Fibroblast of the aortic adventitia (primary cell): ENCODE measurements at places on chromosomes 5 and 9. TPM values are rescaled to one million over a fixed set of nuclear protein-coding genes. Genes with fewer than 3 reads are reported as not detected.
A peak's percentile ranks its signal among the peaks of the same experiment; 100 is the strongest.

Gene PTPN3
- total RNA-seq, result 0.99 and 2.0 TPM in 2 replicates

Gene CDH18
- total RNA-seq, result 2.2 and 16.6 TPM in 2 replicates

Gene CDKN2B-AS1
- total RNA-seq, result 6.4 and 12.9 TPM in 2 replicates

Gene INSYN2B
- total RNA-seq, result 7.8 and 19.7 TPM in 2 replicates

Gene LOX
- total RNA-seq, result 65.0 and 193 TPM in 2 replicates

Gene SCAMP1
- total RNA-seq, result 29.9 and 56.3 TPM in 2 replicates

Gene BARX1
- 0.09 TPM in 1 of 2 replicates, not detected in the other for total RNA-seq

Gene NMUR2
- not detected in 2 replicates for total RNA-seq

Gene MARCOL
- not detected in 2 replicates for total RNA-seq

Gene NPR3
- total RNA-seq, result 2.8 and 23.7 TPM in 2 replicates

Gene PCDHA6
- total RNA-seq, result 0.27 and 1.3 TPM in 2 replicates

Gene IRX1
- total RNA-seq, result 7.9 and 8.0 TPM in 2 replicates

Gene PCDHB7
- 0.63 and 0.98 TPM in 2 replicates for total RNA-seq

Gene ZDHHC21
- total RNA-seq, result 11.8 and 21.3 TPM in 2 replicates

DNA sequence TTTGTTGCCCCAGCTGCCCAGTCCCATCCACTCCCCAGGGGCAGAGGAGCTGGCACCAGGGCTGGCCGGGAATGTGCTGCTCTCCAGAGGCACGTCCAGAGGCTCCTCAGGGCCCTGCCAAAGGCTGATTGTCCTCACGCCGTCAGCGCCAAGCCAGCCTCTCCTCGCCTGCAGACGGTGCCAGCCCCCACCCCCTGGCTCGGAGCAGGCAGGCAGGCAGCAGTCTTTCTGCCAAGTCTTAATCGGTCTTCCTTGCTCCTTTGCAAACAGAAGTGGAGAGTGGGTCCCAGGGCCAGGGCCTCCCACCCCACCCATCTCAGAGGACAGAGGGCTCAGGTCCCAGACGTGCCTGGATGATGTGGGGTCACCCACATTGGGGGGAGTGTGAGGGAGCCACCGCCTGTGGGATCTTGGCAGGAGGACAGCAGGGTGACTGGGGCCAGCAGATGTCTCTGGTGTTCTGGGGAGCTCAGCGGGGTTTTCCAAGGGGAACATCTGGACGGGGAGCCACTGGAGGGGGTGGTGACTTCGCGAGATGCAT, 36.3 kb downstream of the FAM163B start:
- peak; percentile 25 for DNase-seq

DNA sequence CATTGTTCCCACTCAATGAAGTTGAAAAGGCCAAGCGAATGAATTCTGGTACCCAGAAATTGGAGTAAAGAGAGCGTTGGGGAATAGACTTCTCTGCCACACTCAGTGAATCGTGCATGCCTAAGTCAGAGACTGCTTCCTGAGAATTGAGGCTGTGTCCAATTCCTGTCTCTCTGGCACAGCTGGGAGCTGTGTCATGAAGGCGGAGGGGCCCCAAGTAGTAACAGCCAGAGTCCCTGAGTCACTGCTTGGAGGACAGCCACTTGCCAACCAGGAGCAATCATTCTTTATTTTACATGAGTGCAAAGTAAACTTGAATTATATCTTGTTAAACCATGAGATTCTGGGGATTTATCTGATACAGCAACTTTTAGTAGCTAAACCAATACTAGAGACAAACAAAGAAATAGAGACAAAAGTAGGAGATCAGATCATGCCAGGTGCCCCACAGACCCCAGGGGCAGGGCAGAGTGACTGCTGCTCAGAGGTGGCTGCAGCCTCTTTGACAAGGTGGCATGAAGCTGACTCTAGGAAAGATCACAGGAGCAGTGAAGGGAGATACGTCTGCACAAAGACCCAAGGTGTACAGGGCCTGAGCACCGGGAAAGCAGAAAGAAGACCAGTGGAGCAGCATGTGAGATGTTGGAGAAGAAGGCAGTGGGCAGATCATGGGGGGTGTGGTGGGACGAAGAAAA, 246.0 kb downstream of the GADD45G start:
- peak; percentile 21 for DNase-seq

DNA sequence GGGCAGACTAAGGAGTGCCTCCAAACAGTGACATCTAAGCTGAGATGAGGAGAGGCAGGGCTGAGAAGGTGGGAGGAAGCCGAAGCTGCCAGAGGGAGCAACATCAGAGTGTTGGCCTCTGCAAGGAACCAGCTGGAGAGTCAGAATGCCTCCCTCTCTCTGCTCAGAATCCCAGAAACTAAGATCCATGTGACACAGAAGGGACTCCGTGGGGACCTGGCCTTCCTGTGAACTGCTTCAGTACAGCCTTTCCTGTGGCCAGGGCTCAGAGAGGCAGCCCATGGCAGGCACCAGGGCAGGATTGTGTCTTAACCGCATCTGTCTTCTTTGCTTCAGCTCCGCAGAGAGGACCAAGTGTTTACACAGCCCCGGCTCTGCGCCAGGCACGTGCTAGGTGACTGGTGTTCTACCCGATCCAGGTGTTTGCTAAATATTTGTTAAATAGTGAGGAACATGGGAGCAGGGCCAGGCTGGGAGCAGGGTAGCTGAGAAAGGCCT, 33.5 kb downstream of the KCNMB1 start:
- DNase-seq, result no peak

- DNase-seq, result no peak
Measured at GRCh38 chr9:93295456-93296076, 111.6 kb downstream of the WNK2 start.

- DNase-seq, result no peak
Measured at GRCh38 chr9:25678846-25679360, 659 bp upstream of the TUSC1 start.

DNA sequence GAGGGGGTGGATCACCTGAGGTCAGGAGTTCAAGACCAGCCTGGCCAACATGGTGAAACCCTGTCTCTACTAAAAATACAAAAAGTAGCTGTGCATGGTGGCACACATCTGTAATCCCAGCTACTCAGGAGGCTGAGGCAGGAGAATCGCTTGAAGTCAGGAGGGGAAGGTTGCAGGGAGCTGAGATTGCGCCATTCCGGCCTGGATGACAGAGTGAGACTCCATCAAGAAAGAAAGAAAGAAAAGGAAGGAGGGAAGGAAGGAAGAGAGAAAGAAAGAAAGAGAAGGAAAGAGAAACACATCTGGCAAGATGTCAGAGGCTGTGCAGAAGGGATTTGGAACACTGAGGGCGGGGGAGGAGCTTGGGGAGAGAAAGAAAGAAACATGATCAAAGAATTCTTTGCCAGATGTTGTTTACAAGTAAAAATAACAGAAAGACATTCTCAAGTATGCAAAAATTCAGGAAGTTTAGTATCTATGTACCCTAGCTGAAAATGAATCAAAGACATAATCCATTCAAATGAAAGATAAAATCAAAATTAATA, 93.7 kb downstream of the AK8 start:
- no peak for DNase-seq

DNA sequence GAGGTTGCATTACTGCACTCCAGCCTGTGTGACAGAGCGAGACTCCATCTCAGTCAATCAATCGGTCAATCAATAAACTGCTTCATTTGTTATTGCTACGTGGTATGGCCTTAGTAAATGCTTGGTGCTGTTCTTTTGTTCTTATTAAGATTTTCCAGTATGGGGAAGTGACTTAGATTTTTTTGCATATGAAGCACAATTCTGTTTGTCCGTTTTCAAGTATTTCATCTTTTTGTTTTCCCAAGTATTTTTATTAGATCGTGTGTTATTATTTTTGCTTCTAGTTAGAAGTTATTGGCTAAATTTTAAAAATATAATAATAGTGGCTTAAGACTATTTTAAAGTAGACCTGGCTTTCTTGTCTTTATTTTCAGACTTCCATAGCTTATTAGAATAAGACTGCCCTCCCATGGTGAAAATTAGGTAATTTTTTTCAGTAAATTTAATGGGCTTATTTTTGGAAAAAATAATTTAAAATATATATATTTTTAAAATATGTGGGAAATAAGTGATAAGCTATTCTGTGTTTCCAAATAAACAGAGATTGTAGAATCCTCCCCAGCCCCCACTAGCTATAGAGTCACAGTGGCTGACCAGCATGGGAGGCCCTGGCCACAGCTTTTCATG, 14.7 kb upstream of the OMD start:
- DNase-seq, result peak; percentile 76

DNA sequence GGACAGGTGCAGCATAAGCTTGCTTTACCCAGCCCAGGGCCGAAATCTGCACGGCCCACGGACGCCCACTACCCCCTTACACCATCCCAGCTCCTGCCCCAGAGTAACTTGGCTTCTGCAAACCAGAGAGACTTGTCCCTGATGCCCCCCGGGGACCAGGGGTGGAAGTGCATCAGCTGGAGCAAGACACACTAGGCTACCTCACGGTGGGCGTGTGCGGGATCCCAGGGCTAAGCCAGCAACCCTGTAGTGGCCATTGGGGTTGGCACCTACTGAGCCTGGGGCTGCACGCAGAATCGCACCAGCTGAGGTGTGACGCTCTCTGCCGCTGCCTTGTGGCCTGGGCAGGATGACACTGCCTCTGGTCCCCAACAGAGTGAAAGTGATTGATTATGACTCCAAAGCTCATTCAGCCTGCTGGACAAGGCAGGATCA, 6.1 kb upstream of the ZNF79 start:
- no peak for DNase-seq

GRCh38 chr9:33719581-33720374, 75.6 kb upstream of the PRSS3 start:
- DNase-seq, result no peak

DNA sequence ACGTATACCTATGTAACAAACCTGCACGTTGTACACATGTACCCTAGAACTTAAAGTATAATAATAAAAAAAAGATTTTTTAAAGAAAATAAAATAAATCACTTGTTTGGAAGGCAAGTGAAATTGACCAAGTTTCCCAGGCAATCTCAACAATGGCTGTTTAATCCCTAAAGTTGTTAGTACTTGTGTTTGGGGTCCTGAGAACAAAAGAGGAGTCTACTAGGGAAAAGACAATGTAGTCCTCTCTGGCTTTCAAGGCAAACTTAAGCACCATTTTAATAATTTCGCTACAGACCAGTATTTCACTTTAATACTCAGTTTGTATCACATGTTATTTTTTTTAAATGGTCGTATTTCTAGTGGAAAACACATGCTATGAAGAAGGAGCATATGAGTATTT, 14.2 kb downstream of the CEMIP2 start:
- no peak for DNase-seq

DNA sequence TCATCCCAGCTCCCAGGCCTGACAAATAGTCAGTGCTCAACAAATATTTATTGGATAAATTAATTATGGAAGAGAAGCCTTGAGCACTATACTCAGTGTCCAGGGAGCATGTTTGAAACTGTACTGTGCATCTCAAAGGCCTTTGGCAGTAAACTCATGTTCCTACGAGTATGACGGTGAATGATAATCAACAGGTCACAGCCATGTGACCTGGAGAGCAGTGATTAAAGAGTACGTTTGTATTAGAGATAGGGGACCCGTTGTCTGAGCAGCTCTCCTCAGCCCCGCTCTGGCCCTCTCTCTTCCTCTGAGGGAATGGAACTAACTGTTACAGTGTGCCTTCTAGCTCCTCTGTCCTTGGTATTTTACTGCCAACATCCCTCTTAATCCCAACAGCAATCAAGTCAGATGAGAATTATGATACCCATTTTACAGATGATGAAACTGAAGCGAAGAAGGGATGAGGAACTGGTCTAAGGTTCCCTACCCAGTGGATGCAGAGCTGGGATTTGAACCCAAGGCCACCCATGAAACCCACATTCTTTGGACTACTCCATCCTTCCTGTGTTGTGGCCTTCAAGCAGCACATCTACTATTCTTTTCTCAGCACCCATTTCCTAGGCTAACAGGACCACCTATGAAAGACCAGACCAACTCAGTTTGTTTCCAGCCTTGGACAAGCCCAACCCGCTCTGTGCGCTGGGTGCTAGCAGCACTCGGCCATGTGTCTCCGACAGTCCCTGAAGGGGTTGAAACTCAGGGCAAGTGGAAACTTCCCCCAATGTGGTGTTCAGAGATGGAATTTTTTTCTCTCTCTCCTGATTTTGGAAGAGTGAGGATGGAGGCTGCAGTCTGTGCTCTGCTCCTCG, 34.9 kb downstream of the SPRY4 start:
- DNase-seq, result no peak

DNA sequence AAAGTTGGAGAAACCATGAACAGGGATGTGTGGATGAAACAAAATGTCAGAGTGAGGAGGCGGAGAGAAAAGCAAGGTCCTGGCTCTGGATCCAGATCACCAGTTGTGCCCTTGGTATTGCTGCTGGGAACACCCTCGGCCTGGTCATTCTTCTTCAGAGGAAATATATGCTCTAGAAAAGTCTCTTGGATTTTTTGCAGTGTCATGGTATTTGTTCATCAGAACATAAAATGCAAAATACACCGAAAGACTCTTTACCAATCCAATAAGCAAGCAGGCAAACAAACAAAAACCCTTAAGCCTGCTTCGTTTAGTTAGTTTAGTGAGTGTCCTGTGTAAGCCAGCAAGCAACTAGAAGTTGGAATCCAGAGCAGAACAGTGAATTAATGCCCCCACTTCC, 88.7 kb upstream of the CDH6 start:
- no peak for DNase-seq

DNA sequence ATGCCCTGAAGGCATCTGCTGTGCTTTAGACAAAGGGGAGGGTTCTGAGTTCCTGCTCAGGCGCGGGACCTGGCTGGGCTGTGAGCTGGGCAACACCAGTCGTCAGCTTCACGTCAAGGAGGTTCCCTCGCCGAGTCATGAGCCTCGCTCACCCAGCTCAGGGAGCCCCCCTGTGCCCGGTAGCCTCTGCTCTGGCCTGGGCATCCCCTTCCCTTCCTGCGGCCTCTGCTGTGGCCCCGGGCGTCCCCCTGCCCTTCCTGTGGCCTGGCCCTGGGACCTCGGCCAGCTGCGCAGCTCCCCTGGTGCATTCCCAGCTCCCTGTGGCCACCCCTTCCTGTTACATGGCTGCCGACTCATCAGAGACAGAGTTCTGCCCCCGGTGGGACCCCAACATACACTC, 29.8 kb downstream of the TERT start:
- no peak for DNase-seq

DNA sequence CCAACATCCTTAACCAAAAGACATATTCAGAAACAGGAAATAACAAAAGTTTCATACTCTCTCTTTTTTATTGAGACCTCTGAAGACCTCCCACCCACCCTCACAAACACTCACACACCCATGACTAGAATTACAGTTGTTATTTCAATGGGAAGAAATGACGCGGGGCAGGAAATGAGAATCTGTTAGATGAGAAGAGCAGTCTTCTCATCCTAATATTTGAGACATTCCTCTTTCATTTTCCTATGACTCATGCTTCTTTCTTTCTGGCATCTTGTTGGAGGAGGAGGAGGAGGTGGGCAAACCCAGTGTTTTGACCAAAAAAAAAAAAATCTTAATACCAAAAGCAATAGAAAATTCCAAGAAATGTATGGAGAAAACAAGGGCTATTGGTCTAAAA, 179.5 kb upstream of the TARS1 start:
- DNase-seq, result peak; percentile 73

DNA sequence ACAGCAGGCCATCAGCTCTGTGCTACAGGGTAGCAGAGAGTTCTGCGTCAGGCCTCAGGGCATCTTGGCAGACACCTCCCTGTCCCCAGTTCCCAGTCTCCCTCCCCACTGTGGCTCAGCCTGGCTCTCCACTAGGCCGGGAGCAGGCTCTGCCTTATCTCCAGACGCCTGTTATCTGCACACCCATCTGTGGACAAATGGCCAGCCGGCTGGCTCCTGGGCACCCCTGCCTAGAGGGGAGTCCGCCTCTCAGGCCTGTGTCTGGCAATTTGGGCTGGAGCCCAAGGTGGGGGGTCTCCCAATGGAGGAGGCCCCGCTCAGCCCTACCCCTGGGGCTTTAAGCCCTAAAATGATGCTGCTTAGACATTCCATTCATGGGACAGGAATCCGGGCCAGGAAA, 39.2 kb upstream of the HAND1 start:
- DNase-seq, result no peak

GRCh38 chr9:69232135-69232534, 58.1 kb downstream of the TJP2 start:
- DNase-seq, result no peak
